NCI-H2081 (cell line): ENCODE measurements at places on chromosomes 5 and 9.

- peak; percentile 79 for DNase-seq
Observed at GRCh38 chr5:23727271-23727670, 219.9 kb downstream of the PRDM9 start.

GRCh38 chr5:181028032-181028819 is 11.8 kb upstream of the BTNL9 start:
- no peak for DNase-seq

DNA sequence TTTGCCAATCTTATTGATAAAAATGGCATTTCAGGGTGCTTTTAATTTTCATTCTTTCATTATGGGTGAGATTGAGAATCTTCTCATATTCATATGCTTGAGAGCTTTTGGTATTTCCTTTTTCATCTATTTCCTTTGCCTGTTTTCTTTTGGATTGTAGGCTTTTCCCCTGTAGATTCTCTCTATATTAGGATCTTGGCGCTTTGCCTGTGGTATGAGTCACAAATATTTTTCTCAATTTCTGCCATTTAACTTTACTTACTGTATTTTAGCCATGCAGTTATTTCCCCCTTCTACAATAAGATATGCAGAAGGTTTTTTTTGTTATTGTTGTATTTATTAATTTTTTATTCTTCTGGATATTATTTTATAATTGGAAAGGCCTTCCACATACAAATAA is 21.5 kb upstream of the KLF9 start:
- no peak for DNase-seq

GRCh38 chr9:36584620-36585460 is 12.1 kb downstream of the MELK start:
- DNase-seq: no peak

DNA sequence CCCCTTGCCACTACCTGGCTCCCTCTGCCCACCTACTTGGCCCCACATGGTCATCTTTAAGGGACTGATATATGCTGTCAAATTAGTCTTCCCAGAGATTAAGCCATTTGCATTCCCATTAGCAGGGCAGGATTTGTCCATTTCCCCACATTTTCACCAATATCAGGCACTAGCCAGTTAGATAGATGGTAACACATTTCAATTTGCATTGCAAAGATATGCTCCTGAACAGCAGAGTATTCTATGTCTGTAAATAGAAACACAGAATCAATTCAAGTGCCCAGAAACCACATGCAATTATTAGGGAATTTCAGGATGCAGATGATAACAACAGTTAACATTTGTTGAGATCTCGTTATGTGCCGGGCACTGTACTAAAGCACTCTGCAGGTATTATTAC is 92.6 kb upstream of the IL12B start:
- DNase-seq: no peak
